Stimulated activated CD4-positive, alpha-beta T cell treated with anti-CD3 and anti-CD28 coated beads, Interleukin-4, amount 100 ng/mL, for 4 hours (primary cell): ENCODE measurements at places on chromosomes 16 and 17.
A peak's percentile ranks its signal among the peaks of the same experiment; 100 is the strongest.

- no peak for DNase-seq
Observed at GRCh38 chr17:72640415-72641165, 451.9 kb downstream of the SLC39A11 start.

DNA sequence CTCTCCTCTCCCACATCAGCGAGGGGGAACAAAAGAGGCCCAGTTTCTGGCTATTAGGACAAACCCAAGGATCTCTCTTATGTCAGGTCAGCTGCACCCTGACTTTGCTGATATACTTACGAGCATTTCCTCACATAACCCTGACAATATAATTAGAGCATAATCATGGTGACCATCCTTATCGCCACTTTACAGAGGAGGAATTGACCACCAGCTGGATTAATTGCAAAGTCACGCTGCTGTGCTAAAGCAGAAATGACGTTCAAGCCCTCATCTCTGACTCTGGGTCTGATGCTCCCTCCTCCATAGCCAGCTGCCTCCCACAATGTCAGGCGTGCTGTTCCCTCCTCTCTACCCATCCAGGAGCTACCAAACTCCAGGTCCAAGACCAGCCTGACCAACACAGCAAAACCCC is 42.6 kb downstream of the TRARG1 start:
- no peak for DNase-seq

DNA sequence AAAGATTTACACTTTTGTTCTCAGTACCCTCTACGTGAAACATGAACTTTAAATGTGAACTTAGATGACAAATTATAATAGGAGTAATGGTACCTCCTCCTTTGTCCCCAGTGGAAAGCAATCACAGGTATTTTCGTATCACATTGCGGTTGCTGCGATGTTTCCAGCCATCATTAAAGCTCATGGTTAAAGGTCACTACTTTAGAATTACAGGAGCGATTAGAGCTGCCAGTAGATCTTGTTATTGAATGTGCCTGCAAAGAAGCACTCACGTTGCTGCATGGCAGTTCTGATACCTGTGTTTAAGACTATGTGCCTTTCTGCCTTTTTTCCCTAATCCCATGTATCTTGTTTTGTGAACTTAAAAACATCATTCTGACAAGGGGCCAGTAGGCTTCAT is 301.0 kb downstream of the CPPED1 start:
- DNase-seq, result no peak

- no peak for DNase-seq
Observed at GRCh38 chr17:38350035-38350434, 1.6 kb upstream of the SOCS7 start.

- DNase-seq, result no peak
Observed at GRCh38 chr17:227946-228615, 46.6 kb upstream of the DOC2B start.

DNA sequence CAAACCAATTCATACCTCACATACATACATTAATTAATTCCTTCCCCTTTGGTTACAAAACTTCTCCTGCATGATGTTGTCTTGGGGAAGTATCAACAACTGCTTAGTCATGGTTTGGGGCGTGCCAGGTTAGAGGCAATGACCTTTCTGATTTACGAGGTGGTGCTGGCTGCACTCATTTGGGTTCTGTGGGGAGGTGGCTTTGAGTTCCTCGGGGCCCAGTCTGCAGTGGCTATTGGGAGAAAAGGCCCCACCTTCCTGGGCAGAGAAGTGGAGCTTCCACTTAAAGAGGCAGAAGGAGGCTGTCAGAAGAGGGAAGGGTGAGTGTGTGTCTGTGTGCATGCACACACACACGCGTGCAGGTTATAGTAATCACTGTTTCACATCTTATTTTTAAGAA is 10.2 kb upstream of the ETV4 start:
- DNase-seq, result no peak

GRCh38 chr16:26317885-26318284 is 626.1 kb downstream of the HS3ST4 start:
- DNase-seq, result no peak

- DNase-seq, result no peak
Observed at GRCh38 chr17:62757500-62757951, 50.6 kb downstream of the MARCHF10 start.

DNA sequence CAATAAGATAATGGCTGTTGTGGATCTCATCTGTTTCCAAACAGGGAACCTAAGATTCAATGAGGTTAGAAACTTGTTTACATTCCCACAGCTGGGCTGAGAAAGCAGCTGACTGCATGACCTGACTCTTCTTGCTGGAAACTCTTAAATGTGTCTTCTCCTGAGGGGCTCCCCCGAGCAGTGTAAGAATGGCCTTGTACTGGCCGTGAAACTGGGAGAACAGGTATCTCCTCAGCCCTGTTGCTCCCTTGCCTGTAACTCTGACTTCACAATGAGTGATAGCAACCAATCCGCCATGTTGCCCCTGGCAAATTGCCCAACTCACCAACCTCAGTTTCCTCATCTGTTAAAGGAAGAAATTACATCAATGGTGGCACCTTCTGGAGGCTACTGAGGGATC is 59.1 kb upstream of the CCL2 start:
- DNase-seq, result no peak

- no peak for DNase-seq
Observed at GRCh38 chr16:194516-194915, 14.3 kb downstream of the HBQ1 start.

DNA sequence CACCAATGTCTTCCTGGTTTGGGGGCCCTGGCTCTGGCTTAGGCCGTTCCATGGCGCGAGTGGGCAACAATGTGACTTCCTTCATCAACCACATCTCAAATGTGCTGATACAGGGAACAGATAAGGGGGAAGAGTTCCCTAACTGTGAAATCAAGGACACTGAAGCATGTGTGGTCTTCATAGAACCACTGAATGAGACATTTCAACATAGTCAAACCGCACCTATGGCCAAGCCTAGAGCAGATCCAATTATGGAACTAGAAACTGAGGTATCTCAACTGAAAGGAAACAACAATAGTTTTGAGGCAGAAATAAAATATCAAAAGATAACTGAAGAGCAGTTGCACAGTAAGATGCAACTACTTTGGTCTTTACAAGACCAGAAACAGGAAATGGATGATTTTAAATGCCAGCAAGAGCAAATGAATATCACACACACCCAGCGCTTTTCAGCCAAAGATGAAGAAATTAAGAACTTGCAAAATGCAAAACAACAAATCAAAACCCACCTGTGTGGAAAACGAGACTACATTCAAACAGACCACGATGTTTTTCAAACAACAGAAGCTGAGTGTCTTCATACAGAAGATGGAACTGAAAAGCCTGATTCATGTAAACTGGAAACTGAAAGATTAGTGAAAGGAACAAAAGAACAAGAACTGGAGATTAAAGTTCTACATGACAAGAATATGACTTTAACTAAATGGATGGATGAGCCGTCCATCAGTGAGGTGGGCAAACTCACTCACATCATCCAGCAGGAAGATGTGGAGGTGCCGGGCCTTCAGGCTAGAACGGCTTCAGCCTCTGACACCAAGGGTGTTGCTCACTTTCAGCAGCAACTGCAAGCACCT is 18.1 kb upstream of the LCMT1 start:
- DNase-seq, result no peak

DNA sequence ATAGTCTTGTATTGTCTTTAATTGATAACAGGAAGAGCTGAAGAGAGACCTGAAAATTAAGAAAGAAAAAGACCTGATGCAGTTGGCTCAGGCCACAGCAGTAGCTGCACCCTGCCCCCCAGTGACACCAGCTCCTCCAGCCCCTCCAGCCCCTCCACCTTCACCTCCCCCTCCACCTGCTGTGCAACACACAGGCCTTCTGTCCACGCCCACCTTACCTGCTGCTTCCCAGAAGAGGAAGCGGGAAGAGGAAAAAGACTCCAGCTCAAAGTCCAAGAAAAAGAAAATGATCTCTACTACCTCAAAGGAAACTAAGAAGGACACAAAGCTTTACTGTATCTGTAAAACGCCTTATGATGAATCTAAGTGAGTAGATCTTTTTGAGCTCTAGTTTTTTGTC is 36.8 kb downstream of the C17orf58 start:
- DNase-seq, result no peak

DNA sequence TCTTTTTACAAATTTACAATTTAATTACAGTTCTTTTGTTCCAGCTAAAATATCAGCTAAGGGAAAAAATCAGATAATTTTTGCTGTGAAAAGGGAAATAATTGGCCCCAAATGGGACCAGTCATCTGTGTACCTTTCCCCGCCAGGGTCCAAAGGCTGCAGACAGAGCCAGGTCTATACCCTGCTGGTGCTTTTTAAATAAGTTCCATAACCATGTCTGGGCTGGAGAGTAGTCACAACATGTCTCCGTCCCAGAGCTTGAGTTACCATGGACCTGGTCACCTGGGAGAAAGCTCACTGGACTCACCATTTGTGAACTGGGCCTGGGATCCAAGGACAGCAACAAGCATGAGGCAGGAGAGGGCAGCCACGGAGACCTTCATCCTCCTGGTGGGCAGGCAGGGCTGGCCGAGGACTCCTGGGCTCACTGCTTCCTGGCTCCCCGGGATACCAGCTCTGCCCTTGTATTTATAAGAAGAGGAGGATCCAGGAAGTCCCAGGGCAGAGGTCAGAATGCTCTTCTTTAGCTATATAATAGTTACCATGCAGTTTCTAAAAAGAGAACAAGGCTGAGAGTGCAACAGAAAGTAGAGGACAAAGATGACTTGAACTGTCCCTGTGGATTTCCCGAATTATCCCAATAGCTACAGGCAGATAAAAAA is at the start of gene CCL15:
Gene CCL15 (minus strand): TSS at position 444 of the 662 bp plus-strand sequence. CDS start 61 bp downstream, at position 383.
- DNase-seq, result no peak

DNA sequence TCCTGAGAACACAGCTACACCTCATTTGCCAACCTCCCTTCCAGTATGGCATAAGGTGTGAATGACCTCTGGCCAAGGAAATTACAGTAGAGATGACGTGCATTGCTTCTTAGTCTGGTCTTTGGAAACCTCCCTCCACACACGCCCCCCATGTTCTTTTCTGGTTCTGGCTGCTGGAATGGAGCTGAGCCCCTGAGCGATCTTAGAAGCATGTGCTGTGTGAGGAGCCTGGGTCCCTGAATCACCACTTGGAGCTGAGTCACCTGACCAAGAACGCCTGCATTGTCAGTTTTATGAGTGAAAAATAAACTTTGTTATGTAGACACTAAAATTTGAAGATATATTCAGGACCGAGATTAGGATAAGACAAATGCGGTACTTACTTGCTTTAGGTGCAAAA is 51.4 kb downstream of the HS3ST3A1 start:
- DNase-seq, result no peak

DNA sequence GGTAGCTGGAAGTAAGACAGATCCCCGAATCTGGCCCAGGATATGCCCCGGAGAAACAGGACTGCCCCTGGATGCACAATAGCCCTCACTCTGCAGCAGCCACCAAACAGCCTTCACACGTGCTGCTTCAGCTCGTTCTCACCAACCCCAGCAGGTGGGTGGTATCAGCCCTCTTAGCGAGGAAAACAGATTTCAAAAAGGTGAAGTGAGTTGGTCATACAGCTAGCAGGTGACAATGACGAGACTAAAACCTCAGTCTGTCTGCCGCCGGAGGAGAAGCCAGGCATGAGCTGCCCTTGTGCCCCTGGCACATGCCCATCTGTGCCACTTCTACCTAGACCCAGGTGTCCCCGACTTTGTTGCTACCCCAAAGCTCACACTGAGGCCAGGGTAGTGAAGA is 92.4 kb downstream of the YPEL2 start:
- no peak for DNase-seq

DNA sequence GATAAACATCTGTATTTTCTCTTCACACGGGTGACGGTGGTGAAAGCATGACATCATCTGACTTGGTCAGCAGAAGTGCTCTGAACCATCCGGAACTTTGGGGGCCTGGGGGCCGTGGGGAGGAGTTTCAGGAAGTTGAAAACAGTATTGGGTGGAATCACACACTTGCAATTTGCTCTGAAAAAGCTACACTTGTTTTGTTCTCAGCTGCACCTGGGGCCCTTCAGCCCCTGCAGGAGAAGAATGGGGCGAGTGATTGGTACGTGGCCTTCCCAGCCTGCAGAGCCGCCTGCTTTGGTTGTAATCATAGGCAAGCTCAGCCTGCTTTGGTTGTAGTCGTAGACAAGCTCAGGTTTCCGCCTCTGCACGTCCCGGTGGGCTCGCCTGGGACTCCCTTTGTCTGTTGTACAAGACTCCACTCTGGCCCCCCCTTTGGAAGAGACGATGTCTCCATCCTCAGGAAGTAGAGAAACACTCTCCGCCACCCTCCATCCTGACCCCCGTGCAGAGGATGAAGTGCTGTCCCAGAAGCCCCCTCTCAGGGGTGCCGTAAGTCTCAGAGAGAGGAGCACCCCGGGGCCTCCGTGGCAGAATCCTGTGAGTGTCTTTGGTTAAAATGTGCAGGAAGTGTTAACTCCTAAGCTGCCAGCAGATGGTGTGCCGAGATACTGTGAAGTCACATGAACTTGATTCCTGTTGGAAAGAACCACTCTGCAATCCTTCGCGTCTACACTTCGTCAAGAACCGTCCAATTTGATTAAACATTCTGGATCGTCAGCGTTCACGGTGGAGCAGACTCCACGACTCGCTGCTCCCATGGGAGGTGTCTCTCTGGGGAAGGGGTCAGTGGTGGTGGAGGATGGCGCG is 5.4 kb downstream of the BANP start:
- DNase-seq, result peak; percentile 58

- DNase-seq, result no peak
Observed at GRCh38 chr17:10429421-10430045, 7.8 kb upstream of the MYH8 start.

- no peak for DNase-seq
Observed at GRCh38 chr17:57406131-57406980, 150.0 kb downstream of the MSI2 start.

DNA sequence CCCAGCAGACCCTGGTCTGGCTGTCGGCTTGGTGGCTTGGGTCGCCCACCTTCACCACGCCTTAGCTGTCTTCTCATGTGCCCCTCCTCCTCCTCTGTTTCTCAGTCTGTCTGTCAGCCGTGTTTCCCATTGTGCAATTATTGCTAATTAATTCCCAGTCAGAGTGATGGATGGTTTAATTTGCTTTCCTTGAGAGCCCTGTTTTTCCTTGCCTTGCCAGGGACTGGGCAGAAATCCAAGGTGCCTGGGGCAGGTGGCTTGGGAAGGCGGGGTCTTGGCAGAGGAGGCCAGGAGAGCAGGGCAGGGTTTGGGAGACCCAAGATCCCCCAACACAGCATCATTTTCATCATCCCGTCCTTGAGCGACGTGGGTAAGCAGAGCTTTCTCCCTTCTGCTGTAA is 21.3 kb downstream of the NECAB2 start:
- DNase-seq, result no peak

- no peak for DNase-seq
Observed at GRCh38 chr17:30218799-30219198, 16.7 kb downstream of the SLC6A4 start.

- DNase-seq, result peak; percentile 81
Observed at GRCh38 chr17:75896415-75897159, at the start of gene TRIM65. TSS of gene TRIM65 (minus strand) at chr17:75896951. CDS start at chr17:75896937, 14 bp downstream.

- DNase-seq, result no peak
Observed at GRCh38 chr17:51395621-51396020, 135.3 kb downstream of the UTP18 start.
